ENCODE measurements at places on chromosomes 1 and 21. TPM values are rescaled to one million over a fixed set of nuclear protein-coding genes. Genes with fewer than 3 reads are reported as not detected.

GRIK1 gene
- total RNA-seq, result 25.8 TPM

- DNase-seq, result no peak
Observed at GRCh38 chr1:35644204-35644603, 2.9 kb upstream of the PSMB2 start.

GRCh38 chr1:223087291-223088255 is 55.5 kb downstream of the TLR5 start:
- no peak for DNase-seq

GRCh38 chr1:109242387-109242786 is 7.0 kb upstream of the CELSR2 start:
- DNase-seq, result no peak

SLFNL1 gene
- 1.5 TPM for total RNA-seq

GRCh38 chr1:6244401-6245049 is 546 bp downstream of the HES3 start:
- DNase-seq, result no peak

DNA sequence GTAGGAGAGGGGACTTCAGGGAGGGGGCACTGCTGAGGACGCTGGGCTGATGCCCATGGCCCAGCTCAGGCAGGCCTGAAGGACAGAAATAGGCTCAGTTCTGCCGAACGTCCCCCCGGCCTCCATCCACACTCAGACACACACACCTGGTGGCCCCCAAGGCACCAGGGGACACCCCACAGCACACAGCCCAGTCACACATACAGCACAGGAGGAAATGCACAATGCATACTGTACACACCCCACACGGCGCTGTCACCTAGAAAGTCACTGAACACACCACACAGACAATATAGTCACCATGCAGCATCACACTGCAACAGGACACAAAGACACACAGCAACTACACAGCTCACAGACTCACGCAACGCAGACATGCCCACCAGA is 562 bp downstream of the SYTL1 start:
- no peak for DNase-seq

- DNase-seq, result no peak
Observed at GRCh38 chr1:156622581-156623297, 3.5 kb downstream of the HAPLN2 start.

DNA sequence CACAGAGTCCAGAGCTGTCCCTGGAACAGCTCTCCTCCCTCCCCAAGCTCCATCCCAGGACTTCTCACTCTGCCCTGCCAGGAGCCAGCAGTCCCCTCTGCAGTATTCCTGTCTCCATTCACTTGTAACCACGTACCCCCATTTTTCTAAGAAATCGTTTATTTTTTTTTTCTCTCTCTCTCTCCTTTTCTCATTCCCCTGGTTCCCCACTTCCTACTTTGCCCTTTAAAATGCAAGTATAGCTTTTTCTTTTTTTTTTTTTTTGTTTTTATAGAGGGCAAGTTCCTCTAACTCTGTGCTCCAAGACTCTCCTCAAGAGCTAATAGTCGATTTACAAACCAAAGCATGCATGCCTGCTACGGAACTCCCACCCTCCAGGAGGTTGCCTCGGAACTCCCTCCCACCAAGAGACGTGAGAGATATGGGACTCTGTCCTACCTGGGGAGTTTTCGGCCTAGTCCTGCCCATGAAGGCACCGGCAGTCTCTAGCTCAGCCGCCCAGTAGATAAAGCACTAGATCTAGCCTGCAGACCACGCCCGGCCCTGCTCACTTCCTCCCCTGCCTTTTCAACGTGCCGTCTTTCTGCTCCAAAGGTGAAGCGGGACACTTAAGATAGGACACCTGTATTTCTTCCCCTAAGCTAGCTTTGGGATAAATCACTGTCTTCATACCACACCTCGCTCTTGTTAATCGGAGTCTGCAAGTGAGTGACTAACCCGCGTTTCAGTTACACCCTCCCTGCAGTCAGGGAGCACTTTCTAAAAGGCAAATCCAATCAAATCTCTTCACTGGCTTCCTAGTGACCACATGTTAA is 27.7 kb downstream of the TNFRSF9 start:
- DNase-seq, result no peak

PFDN2 gene
- 72.5 TPM for total RNA-seq

DNA sequence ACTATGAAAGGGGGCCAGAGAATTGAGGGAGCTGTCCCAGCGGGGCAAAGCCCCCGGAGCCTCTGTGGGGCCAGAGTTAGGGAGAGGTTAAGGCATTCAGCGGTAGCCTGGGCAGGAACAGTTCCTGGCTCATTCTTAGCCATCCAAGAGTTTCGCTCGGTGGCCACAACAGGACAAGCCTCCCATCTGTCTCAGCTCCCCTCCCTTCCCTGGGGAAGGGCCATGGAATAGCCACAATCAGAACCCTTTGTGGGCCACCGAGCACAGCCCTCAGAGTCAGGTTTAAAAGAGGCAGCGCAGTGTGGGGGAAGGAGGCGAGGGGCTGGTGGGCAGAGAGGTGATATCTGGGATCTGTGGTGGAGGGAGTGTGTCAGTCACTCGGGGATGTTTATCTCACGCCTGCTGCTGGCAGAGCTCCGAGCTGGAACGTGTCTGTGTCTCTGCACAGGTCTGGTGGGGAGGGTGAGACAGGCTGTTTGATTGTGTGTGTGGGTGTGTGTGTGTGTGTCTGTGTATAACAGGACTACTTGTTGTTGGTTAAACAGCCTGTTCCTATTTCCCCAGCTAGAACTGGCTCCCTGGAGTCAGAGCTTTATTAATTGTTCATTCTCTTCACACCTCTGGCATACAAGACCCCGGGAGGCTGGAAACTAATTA is 49.6 kb upstream of the GOLT1A start:
- no peak for DNase-seq

LCE1A gene
- not detected for total RNA-seq

All from dorsolateral prefrontal cortex (tissue), 122 donors.